ENCODE measurements at places on chromosomes 2 and 18.

GRCh38 chr2:113155331-113155730 is 18.4 kb upstream of the PSD4 start:
- DNase-seq: no peak

DNA sequence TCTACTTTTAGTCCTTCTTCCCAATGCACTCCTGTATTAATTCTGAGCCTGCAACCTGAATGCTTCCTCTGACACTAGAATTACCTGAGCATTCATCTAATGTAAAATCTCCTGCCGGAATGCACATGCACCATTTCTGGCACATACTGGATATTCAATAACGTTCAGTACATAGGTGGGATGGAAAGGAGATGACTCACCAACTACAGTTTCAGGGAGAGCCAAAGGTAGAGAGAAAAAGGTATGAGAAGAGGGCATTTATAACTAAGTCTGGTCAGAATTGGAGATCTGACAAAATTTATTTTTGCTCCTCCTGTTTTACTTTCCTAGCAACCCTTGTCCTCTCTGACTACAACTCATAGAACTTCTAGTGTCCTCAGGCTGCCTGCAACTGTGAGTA is 1954.1 kb upstream of the CELF4 start:
- no peak for DNase-seq

DNA sequence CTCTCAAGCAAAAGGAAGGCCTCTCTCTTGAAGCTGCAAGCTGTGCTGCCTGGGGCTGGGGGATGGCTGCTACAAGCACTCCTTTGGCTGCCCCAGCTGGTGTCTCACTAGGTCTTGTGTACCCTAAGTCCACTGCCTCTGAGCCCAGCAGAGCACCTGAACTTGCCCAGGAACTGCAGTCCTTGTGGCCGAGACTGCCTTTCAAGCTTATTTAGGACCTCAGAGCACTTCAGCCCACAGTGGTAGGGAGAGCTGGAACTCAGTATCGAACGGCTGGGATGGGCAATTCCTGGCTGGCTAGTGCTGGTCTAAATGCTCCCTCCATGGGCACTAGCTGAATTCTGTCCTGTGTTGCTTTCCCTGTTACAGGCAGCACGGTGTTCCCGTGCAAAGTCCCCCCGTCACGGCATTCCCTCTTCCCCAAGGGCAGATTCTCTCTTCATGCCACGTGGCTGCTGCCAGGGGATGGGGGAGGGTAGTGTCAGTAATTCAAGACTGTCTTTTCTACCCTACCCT is 25.9 kb downstream of the STPG4 start:
- no peak for DNase-seq

- DNase-seq: no peak
Measured at GRCh38 chr18:5380586-5380985, 85.1 kb upstream of the ZBTB14 start.

GRCh38 chr2:42933824-42934254 is 141.5 kb upstream of the HAAO start:
- DNase-seq: peak; percentile 99
